HepG2 (cell line): ENCODE measurements at places on chromosomes 5 and 9. TPM values are rescaled to one million over a fixed set of nuclear protein-coding genes. Genes with fewer than 3 reads are reported as not detected.

GRCh38 chr5:6791031-6791430, 77.8 kb downstream of the TENT4A start:
- no peak for DNase-seq
- no peak overlapping the region for H3K4me3 ChIP-seq
- 0 out of 2 replicates have a peak, but pooled peaks cover 3% of the 10 kb centered on the region for H3K27me3 ChIP-seq
- no peaks in the 10 kb centered on the region for H3K36me3 ChIP-seq
- no peaks in the 10 kb centered on the region for H3K4me1 ChIP-seq

GRCh38 chr9:95503369-95503768, 13.4 kb downstream of the PTCH1 start:
- H3K27ac ChIP-seq, result no peak overlapping the region
- no peak overlapping the region for H3K4me3 ChIP-seq
- no peaks in the 10 kb centered on the region; the same call in 2 of the 3 replicates for H3K27me3 ChIP-seq
- no peak for DNase-seq

DNA sequence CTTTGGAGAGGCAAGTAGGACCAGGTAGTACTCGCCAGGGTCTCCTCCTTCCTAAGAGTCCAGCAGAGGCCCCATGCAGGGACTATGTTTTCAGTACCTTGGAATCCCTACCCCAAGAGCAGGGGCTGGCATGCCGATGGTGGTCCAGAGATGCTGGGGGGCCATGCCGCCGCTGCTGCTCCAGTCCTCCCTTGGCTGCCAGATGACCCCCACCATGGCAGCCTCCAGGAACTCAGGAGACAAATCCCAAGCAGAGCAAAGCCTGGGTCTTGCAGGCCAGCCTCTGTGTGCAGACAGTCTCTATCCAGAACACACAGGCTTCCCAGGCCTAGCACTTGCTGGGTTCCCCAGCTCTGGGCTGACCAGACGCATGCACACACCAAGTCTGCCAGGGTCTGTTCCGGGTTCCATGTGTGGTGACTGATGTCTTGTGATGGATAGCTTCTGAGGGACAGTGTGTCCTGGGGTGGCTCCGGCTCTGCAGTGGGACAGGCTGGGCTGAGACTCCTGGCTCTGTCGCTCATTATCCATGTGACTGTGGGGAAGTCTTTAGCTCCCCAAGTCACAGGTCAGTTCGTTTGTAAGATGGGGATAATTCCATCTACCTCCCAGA, 127.3 kb downstream of the CRB2 start:
- H3K27me3 ChIP-seq, result no peaks in the 10 kb centered on the region
- DNase-seq, result no peak
- H3K4me3 ChIP-seq, result no peak overlapping the region
- peak overlapping the region; percentile 18 for H3K27ac ChIP-seq

SLC24A2 gene
- total RNA-seq, result not detected in 2 replicates

- DNase-seq, result no peak
- H3K4me1 ChIP-seq, result peaks cover 24% of the 10 kb centered on the region
- no peak overlapping the region for H3K4me3 ChIP-seq
- H3K27ac ChIP-seq, result no peak overlapping the region
- no peaks in the 10 kb centered on the region for H3K27me3 ChIP-seq
- H3K36me3 ChIP-seq, result no peaks in the 10 kb centered on the region
Observed at GRCh38 chr5:158482125-158482524, 617.6 kb downstream of the EBF1 start.

DNA sequence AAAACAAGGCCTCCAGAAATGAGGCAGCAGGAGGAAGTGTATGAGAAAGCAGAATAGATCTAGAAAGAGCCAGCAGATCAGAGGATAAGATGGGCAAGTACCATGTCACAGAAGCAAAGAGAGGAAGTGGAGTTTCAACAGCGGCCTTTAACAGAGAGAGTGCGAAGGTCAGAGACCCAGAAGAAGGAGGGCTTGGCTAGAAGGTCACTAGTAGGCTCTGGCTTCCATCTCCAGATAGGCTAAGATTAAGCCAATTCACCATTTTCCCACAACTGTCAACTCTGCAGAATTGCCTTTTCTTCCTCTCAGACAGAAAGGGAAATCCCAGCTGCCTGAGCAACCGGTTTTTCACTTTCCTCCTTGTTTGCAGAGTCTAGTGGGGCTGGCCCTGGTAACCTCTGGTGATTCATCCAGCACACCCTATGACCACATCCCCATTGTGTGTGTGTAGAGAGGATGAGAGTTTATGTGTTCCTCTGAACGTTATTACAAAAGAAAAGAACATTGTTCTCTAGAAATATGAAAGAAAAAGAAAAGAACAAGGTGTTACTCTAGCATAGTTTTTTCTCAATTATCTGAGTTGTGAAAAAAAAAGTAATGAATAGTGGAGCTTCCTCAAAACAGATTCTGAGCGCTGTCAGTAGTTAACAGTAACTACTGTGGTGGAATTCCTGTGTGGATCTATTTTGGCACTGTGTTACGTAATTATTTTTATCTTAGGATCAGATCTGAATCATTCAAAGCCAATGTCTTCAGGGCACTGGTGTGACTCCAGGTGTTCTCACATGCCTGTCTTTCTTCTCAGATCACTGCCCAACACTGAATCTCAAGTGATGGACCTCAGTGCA, 220.4 kb downstream of the ARRDC3 start:
- peak; percentile 48 for DNase-seq
- H3K27me3 ChIP-seq, result no peaks in the 10 kb centered on the region; the same call in 1 of the 2 replicates
- peaks cover 14% of the 10 kb centered on the region for H3K4me1 ChIP-seq

GRCh38 chr9:38194870-38195269, 125.8 kb upstream of the SHB start:
- no peak overlapping the region for H3K4me3 ChIP-seq
- no peak for DNase-seq
- H3K27me3 ChIP-seq, result no peaks in the 10 kb centered on the region; the same call in 2 of the 3 replicates
- H3K36me3 ChIP-seq, result no peaks in the 10 kb centered on the region
- no peak overlapping the region for H3K27ac ChIP-seq
